ENCODE measurements at places on chromosomes 5 and 9.
A peak's percentile ranks its signal among the peaks of the same experiment; 100 is the strongest.

- no peaks in the 10 kb centered on the region for H3K36me3 ChIP-seq
- no peak overlapping the region for H3K27ac ChIP-seq
- H3K27me3 ChIP-seq: no peaks in the 10 kb centered on the region
- no peak overlapping the region for H3K4me3 ChIP-seq
Observed at GRCh38 chr5:146410272-146410671, 36.9 kb upstream of the TCERG1 start.

- no peaks in the 10 kb centered on the region for H3K4me1 ChIP-seq
- H3K27me3 ChIP-seq: no peaks in the 10 kb centered on the region
- no peak overlapping the region for H3K4me3 ChIP-seq
- DNase-seq: no peak
- no peaks in the 10 kb centered on the region for H3K36me3 ChIP-seq
- H3K27ac ChIP-seq: no peak overlapping the region
Observed at GRCh38 chr5:58357121-58357520, 102.8 kb downstream of the PLK2 start.

DNA sequence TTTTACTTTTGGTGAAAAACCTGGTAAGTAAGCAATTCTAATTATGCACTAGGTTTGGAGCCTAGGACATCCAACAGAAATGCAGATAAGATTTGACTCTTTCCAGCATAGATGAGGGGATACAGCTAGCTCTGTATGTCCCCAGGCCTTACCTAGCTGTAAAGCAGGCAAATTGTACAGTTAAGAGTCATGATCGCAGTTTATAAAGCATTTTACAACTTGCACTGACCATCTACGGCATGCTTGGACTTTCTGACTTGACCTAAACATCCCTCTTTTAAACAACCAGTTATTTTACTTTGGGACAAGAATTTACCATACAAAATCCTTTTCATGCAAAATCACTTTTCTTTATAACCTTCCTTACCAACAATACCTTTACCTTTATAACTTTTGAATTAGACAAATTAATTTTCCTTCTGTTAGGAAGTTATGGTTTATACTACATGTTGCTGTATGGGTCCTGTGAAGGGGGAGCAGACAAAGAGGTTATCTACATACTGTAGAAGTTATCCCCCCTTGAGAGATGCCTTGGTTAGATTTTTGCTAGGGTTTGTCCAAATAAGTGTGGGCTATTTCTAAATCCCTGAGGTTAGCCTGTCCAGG, 36.8 kb downstream of the FGD3 start:
- H3K36me3 ChIP-seq: peaks cover 84% of the 10 kb centered on the region
- DNase-seq: no peak
- H3K27me3 ChIP-seq: no peaks in the 10 kb centered on the region
- H3K4me1 ChIP-seq: peaks cover 88% of the 10 kb centered on the region

DNA sequence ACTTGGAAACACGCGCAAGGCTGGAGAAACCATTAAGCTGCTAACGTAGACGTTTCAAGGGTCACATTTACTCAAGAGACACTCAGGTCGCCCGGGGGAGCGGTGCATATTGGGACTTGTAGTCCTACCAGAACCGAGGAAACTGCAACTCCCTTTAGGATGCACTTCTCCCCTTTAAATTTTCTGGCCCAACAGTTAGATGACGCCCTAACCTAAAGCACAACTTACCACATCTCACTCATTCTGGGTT, 384 bp upstream of the DMXL1 start:
- peaks cover 44% of the 10 kb centered on the region for H3K4me1 ChIP-seq
- no peak for DNase-seq
- H3K27ac ChIP-seq: peak overlapping the region; percentile 99
- H3K4me3 ChIP-seq: peak overlapping the region; percentile 100
- H3K36me3 ChIP-seq: peaks cover 9% of the 10 kb centered on the region

DNA sequence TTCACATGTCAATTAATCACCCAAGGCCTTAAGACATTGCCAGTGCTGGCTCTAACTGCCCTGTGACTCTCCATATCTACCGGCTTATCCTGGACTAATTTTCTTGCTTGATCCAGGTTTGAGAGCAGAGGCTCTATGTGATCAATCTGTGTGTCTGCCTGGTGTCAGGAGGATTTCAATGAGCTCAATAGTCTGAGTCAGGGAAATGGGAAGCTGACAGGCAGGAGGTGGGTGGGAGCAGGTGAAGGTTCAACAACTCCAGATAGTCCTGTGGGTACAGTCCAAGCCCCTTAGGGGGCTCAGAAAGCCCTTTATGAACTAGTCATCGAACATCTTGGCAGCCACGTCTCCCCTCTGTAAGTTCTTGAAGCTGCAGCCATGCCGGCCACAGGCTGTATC, 72.2 kb downstream of the SHB start:
- H3K27me3 ChIP-seq: peaks cover 1% of the 10 kb centered on the region
- H3K36me3 ChIP-seq: no peaks in the 10 kb centered on the region
- H3K27ac ChIP-seq: no peak overlapping the region
- DNase-seq: no peak
- H3K4me3 ChIP-seq: no peak overlapping the region

- DNase-seq: no peak
- no peak overlapping the region for H3K4me3 ChIP-seq
- H3K27me3 ChIP-seq: no peaks in the 10 kb centered on the region
- H3K36me3 ChIP-seq: no peaks in the 10 kb centered on the region
Observed at GRCh38 chr9:120950421-120951388, 24.1 kb upstream of the TRAF1 start.

- no peak overlapping the region for H3K4me3 ChIP-seq
- no peak for DNase-seq
- H3K27me3 ChIP-seq: no peaks in the 10 kb centered on the region
- no peak overlapping the region for H3K27ac ChIP-seq
Observed at GRCh38 chr5:56569566-56569965, 245.8 kb upstream of the MAP3K1 start.

- DNase-seq: no peak
- H3K4me3 ChIP-seq: no peak overlapping the region
- no peaks in the 10 kb centered on the region for H3K27me3 ChIP-seq
- no peak overlapping the region for H3K27ac ChIP-seq
Observed at GRCh38 chr9:18614116-18614515, 140.2 kb downstream of the ADAMTSL1 start.

GRCh38 chr9:71796100-71796767, 27.9 kb upstream of the CEMIP2 start:
- H3K36me3 ChIP-seq: no peaks in the 10 kb centered on the region
- H3K27ac ChIP-seq: peak overlapping the region; percentile 98
- peak; percentile 14 for DNase-seq
- peak overlapping the region; percentile 2 for H3K4me3 ChIP-seq
- H3K4me1 ChIP-seq: peaks cover 33% of the 10 kb centered on the region

DNA sequence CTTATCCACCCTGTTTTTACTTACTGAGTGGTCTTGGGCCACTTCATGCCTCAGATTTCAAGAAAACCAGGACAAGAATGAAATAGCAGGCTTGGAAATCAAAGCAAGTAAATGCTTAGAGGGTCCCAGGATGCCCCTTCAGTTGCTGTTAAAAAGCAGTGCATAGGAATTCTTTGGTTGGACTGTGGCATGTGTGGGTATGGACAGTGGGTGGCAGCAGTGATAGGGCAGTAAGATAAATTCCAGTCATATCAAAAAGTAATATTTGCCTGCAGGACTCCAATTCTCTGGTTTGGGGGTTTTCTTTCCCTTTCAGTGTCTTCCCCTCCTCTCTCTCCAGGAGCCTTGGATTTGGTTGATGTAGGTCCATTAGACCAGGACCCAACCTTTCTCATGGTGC, 306.7 kb upstream of the CLINT1 start:
- H3K4me1 ChIP-seq: no peaks in the 10 kb centered on the region
- no peak overlapping the region for H3K27ac ChIP-seq
- H3K36me3 ChIP-seq: no peaks in the 10 kb centered on the region

DNA sequence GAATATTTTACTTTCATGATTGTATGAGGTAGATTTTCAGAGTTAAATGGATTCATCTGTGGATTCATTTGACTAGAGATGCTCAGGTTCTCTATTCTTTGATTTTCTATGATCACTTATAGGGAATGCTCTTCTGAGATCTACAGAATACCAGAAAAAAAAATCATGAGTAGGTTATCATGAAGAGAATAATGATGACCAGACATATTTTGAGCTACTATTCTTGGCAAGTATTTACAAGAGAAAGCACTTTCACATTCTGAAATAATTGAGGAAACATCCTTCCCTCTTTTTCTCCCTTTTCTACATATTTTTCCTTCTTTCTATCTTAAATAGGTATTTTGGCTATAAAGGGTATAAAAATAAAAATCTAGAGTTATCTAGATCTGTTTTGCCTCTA, 543.0 kb upstream of the TUSC1 start:
- H3K4me3 ChIP-seq: no peak overlapping the region
- no peaks in the 10 kb centered on the region for H3K27me3 ChIP-seq
- no peak for DNase-seq
- H3K36me3 ChIP-seq: no peaks in the 10 kb centered on the region

- no peaks in the 10 kb centered on the region for H3K36me3 ChIP-seq
- H3K27ac ChIP-seq: peak overlapping the region; percentile 98
- DNase-seq: no peak
- no peaks in the 10 kb centered on the region for H3K27me3 ChIP-seq
Observed at GRCh38 chr5:132473668-132474067, 16.9 kb downstream of the IRF1 start.

- peak; percentile 94 for DNase-seq
- no peak overlapping the region for H3K4me3 ChIP-seq
- H3K4me1 ChIP-seq: peaks cover 14% of the 10 kb centered on the region
- H3K27ac ChIP-seq: peak overlapping the region; percentile 69
- H3K27me3 ChIP-seq: peaks cover 14% of the 10 kb centered on the region
- H3K36me3 ChIP-seq: no peaks in the 10 kb centered on the region
Observed at GRCh38 chr9:134443174-134444037, 117.2 kb downstream of the RXRA start.

GRCh38 chr9:84439250-84439649, 98.7 kb upstream of the SLC28A3 start:
- no peak overlapping the region for H3K27ac ChIP-seq
- no peak for DNase-seq
- H3K36me3 ChIP-seq: no peaks in the 10 kb centered on the region

DNA sequence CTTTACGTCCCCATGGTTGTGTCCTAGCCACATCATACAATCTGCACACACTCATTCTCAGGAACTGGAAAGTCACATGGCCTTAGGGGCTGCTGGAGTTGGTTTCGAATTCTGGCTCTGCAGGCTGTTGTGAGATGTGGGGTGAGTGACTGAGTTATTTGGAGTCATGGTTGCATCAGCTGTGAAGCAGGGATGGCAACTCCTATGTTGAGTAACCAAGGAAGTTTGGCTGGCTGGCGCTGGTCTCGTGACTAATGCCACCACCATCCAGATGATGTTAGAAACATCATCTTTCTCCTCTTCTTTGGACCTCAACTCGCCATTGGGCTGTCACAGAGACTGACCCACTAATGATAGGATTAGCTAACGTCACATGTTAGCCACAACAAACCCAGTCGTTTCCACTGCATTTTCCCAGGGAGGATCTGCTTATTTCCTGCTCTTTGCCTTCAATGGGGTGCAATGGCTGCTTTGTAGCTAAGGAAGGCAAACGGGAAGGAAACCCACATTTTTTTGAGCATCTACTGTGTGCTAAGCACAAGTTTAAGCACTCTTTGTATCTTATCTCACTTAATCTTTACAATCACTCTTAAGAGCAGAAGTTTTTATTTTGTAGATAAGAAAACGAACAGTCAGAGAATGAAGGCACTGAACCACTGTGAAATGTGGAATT, 78.1 kb upstream of the UBTD2 start:
- peaks cover 7% of the 10 kb centered on the region for H3K4me1 ChIP-seq
- H3K4me3 ChIP-seq: no peak overlapping the region
- H3K27me3 ChIP-seq: no peaks in the 10 kb centered on the region
- no peak overlapping the region for H3K27ac ChIP-seq
- DNase-seq: no peak

GRCh38 chr9:109816490-109816889, 36.5 kb downstream of the PALM2AKAP2 start:
- H3K4me1 ChIP-seq: no peaks in the 10 kb centered on the region
- H3K36me3 ChIP-seq: no peaks in the 10 kb centered on the region
- H3K27ac ChIP-seq: no peak overlapping the region
- peaks cover 11% of the 10 kb centered on the region for H3K27me3 ChIP-seq

- no peaks in the 10 kb centered on the region for H3K4me1 ChIP-seq
- no peaks in the 10 kb centered on the region for H3K36me3 ChIP-seq
- no peak overlapping the region for H3K4me3 ChIP-seq
- no peak for DNase-seq
- no peaks in the 10 kb centered on the region for H3K27me3 ChIP-seq
Observed at GRCh38 chr5:177957241-177957640, 38.8 kb downstream of the PROP1 start.

- peak overlapping the region; percentile 91 for H3K4me3 ChIP-seq
- H3K4me1 ChIP-seq: peaks cover 20% of the 10 kb centered on the region
- peak overlapping the region; percentile 90 for H3K27ac ChIP-seq
- H3K36me3 ChIP-seq: no peaks in the 10 kb centered on the region
- peaks cover 20% of the 10 kb centered on the region for H3K27me3 ChIP-seq
Observed at GRCh38 chr5:93620487-93621326, 37.7 kb downstream of the NR2F1 start.

- no peak overlapping the region for H3K4me3 ChIP-seq
- no peaks in the 10 kb centered on the region for H3K36me3 ChIP-seq
- H3K27me3 ChIP-seq: no peaks in the 10 kb centered on the region
- no peak overlapping the region for H3K27ac ChIP-seq
- no peaks in the 10 kb centered on the region for H3K4me1 ChIP-seq
Observed at GRCh38 chr5:94749042-94749441, 130.6 kb downstream of the SLF1 start.

DNA sequence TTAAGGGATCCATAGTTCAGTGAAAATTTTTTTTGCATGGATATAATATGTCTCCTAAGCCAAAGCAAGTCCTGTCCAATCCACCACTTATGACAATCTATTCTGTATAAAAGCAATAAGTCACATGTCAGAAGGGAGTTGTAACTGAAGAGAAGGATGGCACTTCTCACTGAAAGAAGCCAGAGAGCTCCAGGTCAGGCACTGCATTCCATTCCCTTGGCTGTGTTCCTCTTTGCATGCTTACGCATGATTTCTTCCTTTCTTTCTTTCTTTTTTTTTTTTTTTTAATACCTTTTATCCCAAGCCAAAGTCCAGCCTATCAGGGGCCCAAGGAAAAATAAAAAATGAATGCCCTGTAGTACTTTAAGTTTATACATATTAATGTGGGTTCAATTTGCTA, 39.8 kb downstream of the MAMDC2 start:
- no peak for DNase-seq
- H3K4me3 ChIP-seq: no peak overlapping the region
- peaks cover 13% of the 10 kb centered on the region for H3K27me3 ChIP-seq
- H3K4me1 ChIP-seq: no peaks in the 10 kb centered on the region

GRCh38 chr5:125151150-125151900, 404.9 kb upstream of the ZNF608 start:
- H3K36me3 ChIP-seq: no peaks in the 10 kb centered on the region
- H3K4me3 ChIP-seq: no peak overlapping the region
- no peak for DNase-seq
- H3K27ac ChIP-seq: no peak overlapping the region
- peaks cover 2% of the 10 kb centered on the region for H3K27me3 ChIP-seq

GRCh38 chr9:136855461-136856078, 3.4 kb downstream of the MAMDC4 start:
- no peaks in the 10 kb centered on the region for H3K27me3 ChIP-seq
- no peaks in the 10 kb centered on the region for H3K36me3 ChIP-seq
- H3K27ac ChIP-seq: no peak overlapping the region
